Esophagus muscularis mucosa (tissue), 4 donors: ENCODE measurements at places on chromosomes 13 and 19. TPM values are rescaled to one million over a fixed set of nuclear protein-coding genes. Genes with fewer than 3 reads are reported as not detected.
A peak's percentile ranks its signal among the peaks of the same experiment; 100 is the strongest.

GRCh38 chr19:57078802-57079201, 41.0 kb upstream of the USP29 start:
- peaks cover 32% of the 10 kb centered on the region for H3K27me3 ChIP-seq
- H3K4me3 ChIP-seq = no peak overlapping the region
- DNase-seq = no peak
- no peak overlapping the region for H3K27ac ChIP-seq
- H3K36me3 ChIP-seq = no peaks in the 10 kb centered on the region

- H3K36me3 ChIP-seq = no peaks in the 10 kb centered on the region
- peaks cover 47% of the 10 kb centered on the region for H3K27me3 ChIP-seq
- no peak for DNase-seq
- H3K4me3 ChIP-seq = no peak overlapping the region
These were observed 266.4 kb downstream of the NALCN start for GRCh38 chr13:101149735-101150384.

- H3K4me3 ChIP-seq = no peak overlapping the region
These were observed 26.6 kb downstream of the SIGLEC7 start for GRCh38 chr19:51168564-51169282.

GRCh38 chr19:35509018-35509652, 4.3 kb downstream of the DMKN start:
- no peaks in the 10 kb centered on the region for H3K27me3 ChIP-seq
- DNase-seq = no peak
- H3K4me1 ChIP-seq = peaks cover 13% of the 10 kb centered on the region
- peak overlapping the region; percentile 42 for H3K4me3 ChIP-seq
- no peaks in the 10 kb centered on the region for H3K36me3 ChIP-seq

- H3K27me3 ChIP-seq = peaks cover 43% of the 10 kb centered on the region
- no peaks in the 10 kb centered on the region for H3K36me3 ChIP-seq
- H3K4me3 ChIP-seq = no peak overlapping the region
- no peak overlapping the region for H3K27ac ChIP-seq
- DNase-seq = no peak
- no peaks in the 10 kb centered on the region for H3K4me1 ChIP-seq
These were observed 104.9 kb downstream of the CACNA1A start for GRCh38 chr19:13401388-13401787.

Gene KLK11
- total RNA-seq = not detected

- H3K27me3 ChIP-seq = no peaks in the 10 kb centered on the region
- no peak overlapping the region for H3K4me3 ChIP-seq
- no peaks in the 10 kb centered on the region for H3K4me1 ChIP-seq
- DNase-seq = peak; percentile 87
- no peaks in the 10 kb centered on the region for H3K36me3 ChIP-seq
These were observed 656.6 kb downstream of the UQCRFS1 start for GRCh38 chr19:28556371-28556770.

DNA sequence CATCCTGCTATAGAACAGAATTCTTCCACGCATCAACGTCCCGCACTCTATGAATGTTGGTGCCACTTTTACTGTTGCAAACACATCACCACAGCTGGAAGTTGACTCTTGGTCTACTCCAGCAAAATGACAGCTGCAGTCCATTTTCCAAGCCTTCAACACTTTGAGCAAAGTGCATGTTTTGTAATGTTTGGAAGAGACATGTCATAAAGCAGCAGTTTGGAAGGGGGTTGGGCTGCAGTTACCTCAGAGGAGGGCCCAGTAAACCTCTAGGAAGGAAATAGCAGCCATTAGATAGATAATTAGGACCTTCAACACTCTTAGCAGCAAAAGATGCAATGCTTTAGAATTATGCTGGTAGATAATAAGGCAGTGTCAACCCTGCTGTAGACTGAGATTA, 323.6 kb downstream of the TDRD3 start:
- H3K4me3 ChIP-seq = no peak overlapping the region
- DNase-seq = no peak
- H3K4me1 ChIP-seq = no peaks in the 10 kb centered on the region
- no peak overlapping the region for H3K27ac ChIP-seq

- peak within 1 kb of the TSS; percentile 41 for H3K4me3 ChIP-seq
- H3K27me3 ChIP-seq = peaks cover 15% of the 10 kb centered on the region
- H3K27ac ChIP-seq = peak within 1 kb of the TSS; percentile 54
- DNase-seq = no peak
These were observed at the start of gene IZUMO1 for GRCh38 chr19:48746738-48747575. IZUMO1 (minus strand) TSS chr19:48746909; CDS start chr19:48745859, 1,050 bp downstream.

Gene CGB8
- total RNA-seq = not detected

DNA sequence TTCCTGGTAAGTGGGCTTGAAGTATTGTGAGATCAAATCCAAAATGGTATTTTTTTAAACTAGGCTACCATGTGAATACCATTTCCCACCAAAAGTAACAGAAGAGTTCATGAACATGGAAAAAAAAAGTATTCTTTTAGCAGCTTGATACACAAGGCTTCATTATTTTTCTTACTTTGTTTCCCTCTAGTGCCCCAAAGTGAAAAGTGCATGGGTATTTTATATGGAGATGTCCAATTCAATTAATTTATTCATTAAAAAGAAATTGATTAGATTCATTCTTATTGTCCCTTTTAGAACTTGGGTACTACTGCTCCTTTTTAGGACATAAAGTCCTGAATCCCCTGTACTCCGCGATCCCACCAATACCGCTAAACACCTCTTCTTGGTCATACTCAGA, 28.6 kb upstream of the SCEL start:
- H3K27ac ChIP-seq = no peak overlapping the region
- no peak for DNase-seq
- H3K4me1 ChIP-seq = peaks cover 21% of the 10 kb centered on the region
- H3K4me3 ChIP-seq = no peak overlapping the region

Gene SGCG
- 1.7 TPM for total RNA-seq

Gene MTUS2
- total RNA-seq = 46.2 TPM

DNA sequence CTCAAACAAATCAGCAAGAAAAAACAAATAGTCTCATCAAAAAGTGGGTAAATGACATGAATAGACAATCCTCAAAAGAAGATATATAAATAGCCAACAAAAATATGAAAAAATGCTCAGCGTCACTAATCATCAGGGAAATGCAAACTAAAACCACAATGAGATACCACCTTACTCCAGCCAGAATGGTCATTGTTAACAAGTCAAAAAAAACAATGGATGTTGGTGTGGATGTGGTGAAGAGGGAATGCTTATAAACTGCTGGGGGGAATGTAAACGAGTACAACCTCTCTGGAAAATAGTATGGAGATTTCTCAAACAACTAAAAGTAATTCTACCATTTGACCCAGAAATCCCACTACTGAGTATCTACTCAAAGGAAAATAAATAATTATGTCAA, 239.2 kb upstream of the RFC3 start:
- H3K4me1 ChIP-seq = no peaks in the 10 kb centered on the region
- H3K27me3 ChIP-seq = no peaks in the 10 kb centered on the region
- H3K4me3 ChIP-seq = no peak overlapping the region
- DNase-seq = no peak

DNA sequence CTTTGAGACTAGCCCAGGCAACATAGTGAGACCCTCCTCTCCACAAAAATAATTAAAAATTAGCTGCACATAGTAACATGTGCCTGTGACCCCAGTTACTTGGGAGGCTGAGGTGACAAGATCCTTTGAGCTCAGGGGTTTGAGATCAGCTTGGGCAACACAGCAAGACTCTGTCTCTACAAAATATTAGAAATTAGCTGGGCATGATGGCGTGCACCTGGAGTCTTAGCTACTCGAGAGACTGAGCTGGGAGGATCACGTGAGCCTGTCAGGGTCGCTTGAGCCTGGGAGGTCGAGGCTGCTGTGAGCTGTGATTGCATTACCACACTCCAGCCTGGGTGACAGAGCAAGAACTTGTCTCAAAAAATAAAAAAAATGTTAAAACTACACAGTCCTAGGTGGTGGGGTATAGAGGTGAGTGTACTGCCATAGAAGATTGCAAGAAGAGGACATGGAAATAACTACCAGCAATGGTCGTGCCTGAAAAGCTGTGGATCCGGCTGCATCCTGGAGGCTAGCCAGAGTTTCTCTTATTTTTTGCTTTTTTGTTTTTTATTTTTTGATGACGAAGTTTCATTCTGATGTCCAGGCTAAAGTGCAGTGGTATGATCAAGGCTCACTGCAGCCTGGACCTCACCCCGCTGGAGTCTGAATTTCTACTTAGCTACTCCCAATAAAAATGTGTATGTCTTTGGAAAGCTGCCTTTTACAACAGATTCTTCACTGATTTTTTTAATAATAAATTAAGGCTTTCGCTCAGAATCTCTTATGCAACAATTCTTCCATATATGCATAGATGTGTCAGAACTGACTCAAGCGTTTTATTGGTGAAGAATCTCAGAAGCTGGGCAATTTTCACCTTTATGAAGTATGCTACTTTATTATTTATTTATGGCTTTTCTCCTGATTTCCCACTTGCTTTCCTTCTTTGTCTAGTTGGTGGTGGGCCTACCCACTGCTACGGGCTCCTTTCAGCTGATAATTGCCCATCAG, 393.8 kb downstream of the TSHZ3 start:
- no peak overlapping the region for H3K4me3 ChIP-seq
- H3K36me3 ChIP-seq = no peaks in the 10 kb centered on the region
- no peaks in the 10 kb centered on the region for H3K27me3 ChIP-seq
- H3K27ac ChIP-seq = no peak overlapping the region

- no peaks in the 10 kb centered on the region for H3K4me1 ChIP-seq
- H3K4me3 ChIP-seq = no peak overlapping the region
- H3K36me3 ChIP-seq = peaks cover 13% of the 10 kb centered on the region
- no peaks in the 10 kb centered on the region for H3K27me3 ChIP-seq
These were observed 32.3 kb downstream of the UGGT2 start for GRCh38 chr13:96020931-96021330.

GRCh38 chr19:31648347-31648746, 299.1 kb upstream of the TSHZ3 start:
- no peak overlapping the region for H3K27ac ChIP-seq
- no peak for DNase-seq
- H3K27me3 ChIP-seq = no peaks in the 10 kb centered on the region
- H3K4me3 ChIP-seq = no peak overlapping the region
- no peaks in the 10 kb centered on the region for H3K4me1 ChIP-seq

GRCh38 chr13:52737965-52738364, 1.7 kb downstream of the CNMD start:
- DNase-seq = no peak
- peaks cover 18% of the 10 kb centered on the region for H3K27me3 ChIP-seq
- no peak overlapping the region for H3K4me3 ChIP-seq
- peaks cover 15% of the 10 kb centered on the region for H3K4me1 ChIP-seq
- no peaks in the 10 kb centered on the region for H3K36me3 ChIP-seq

GRCh38 chr13:76769271-76769791, 116.9 kb downstream of the KCTD12 start:
- H3K4me3 ChIP-seq = no peak overlapping the region
- DNase-seq = no peak
- no peaks in the 10 kb centered on the region for H3K27me3 ChIP-seq

DNA sequence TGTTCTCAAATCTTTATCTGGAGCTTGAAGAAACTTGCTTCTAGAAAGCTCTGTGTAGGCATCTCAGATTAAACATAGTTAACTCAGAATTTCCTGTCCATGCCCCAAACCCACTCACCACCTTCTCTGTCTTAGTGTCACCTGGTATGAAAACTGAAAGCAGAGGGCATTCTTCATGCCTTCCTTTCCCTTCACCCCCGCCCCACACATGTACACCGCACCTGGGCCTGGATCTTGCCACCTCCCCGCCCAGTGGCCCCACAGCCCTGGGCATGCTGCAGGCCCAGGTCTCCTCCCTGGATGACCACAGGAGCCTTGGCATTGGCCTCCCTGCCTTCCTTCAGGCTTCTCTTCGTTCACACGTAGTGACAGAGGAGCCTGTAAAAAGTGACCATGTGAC, 15.8 kb downstream of the CFAP97D2 start:
- H3K36me3 ChIP-seq = no peaks in the 10 kb centered on the region
- H3K27ac ChIP-seq = no peak overlapping the region
- H3K27me3 ChIP-seq = peaks cover 11% of the 10 kb centered on the region
- DNase-seq = peak; percentile 47
- no peaks in the 10 kb centered on the region for H3K4me1 ChIP-seq
- no peak overlapping the region for H3K4me3 ChIP-seq

DNA sequence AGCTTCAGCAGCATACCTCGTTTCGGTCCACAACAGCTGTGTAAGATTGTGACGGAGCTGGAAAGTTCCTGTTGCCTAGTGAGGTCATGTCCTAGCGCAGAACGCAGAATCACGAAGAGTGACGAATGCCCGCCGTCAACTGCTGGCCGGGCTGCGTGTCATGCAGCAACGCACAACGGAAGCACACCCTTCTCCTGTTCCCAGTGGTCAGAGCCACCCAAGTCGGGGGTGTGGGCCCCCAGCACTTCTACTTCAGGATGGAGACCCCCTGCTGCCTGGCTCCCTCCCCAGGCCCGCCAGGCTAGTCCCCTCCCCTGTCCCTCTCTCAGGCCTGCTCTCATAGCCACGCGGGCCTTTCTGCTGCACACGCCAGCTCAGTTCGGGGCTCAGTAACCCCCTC, 25.9 kb downstream of the C2CD4C start:
- H3K4me3 ChIP-seq = no peak overlapping the region
- DNase-seq = no peak
- H3K36me3 ChIP-seq = no peaks in the 10 kb centered on the region
- no peak overlapping the region for H3K27ac ChIP-seq

GRCh38 chr13:23941211-23941610, 43.9 kb upstream of the C1QTNF9B start:
- H3K27me3 ChIP-seq = no peaks in the 10 kb centered on the region
- H3K4me1 ChIP-seq = no peaks in the 10 kb centered on the region
- no peak overlapping the region for H3K27ac ChIP-seq
